ENCODE measurements at places on chromosomes 3 and 15. TPM values are rescaled to one million over a fixed set of nuclear protein-coding genes. Genes with fewer than 3 reads are reported as not detected.

SCG5 gene
- 1.6 TPM for total RNA-seq

GOLGA6D gene
- not detected for total RNA-seq

RASGRF1 gene
- not detected for total RNA-seq

MESP2 gene
- total RNA-seq: not detected

GP9 gene
- total RNA-seq: not detected

RBPMS2 gene
- not detected for total RNA-seq

ITIH1 gene
- not detected for total RNA-seq

CHL1 gene
- not detected for total RNA-seq

COL6A5 gene
- 0.16 TPM for total RNA-seq

PLA2G4B gene
- total RNA-seq: 6.7 TPM

GABRR3 gene
- total RNA-seq: not detected

VEPH1 gene
- not detected for total RNA-seq

ARHGAP11A gene
- 96.4 TPM for total RNA-seq

ALPK3 gene
- total RNA-seq: 0.10 TPM

ANKRD34C gene
- not detected for total RNA-seq

Measured in activated T-helper 1 cell treated with anti-CD3 and anti-CD28 coated beads, Interleukin-12 subunit alpha, Interleukin-12 subunit beta, Interleukin-2, Interleukin-4 antibody, amounts not matched to agents 30 ng/mL and 10 ng/mL and 1 ng/mL, durations not matched to agents 14 hours and 24 hours and 36 hours (primary cell).